ENCODE measurements at places on chromosomes 6 and 20. TPM values are rescaled to one million over a fixed set of nuclear protein-coding genes. Genes with fewer than 3 reads are reported as not detected.

The CD93 gene
- 413 TPM for total RNA-seq

The PAK1IP1 gene
- 20.6 TPM for total RNA-seq

The MPIG6B gene
- total RNA-seq: not detected

The RAB32 gene
- total RNA-seq: 78.3 TPM

The SOX18 gene
- 211 TPM for total RNA-seq

All from endothelial cell of umbilical vein (primary cell).